ENCODE measurements at places on chromosomes 16 and 17. TPM values are rescaled to one million over a fixed set of nuclear protein-coding genes. Genes with fewer than 3 reads are reported as not detected.

The NPIPA7 gene
- 5.2 TPM for total RNA-seq

The KCNH4 gene
- 0.10 TPM for total RNA-seq

The GDPD1 gene
- total RNA-seq, result 2.1 TPM

The NIP7 gene
- 35.4 TPM for total RNA-seq

The LGALS9C gene
- 1.4 TPM for total RNA-seq

The PRR35 gene
- not detected for total RNA-seq
